Calu3 (cell line): ENCODE measurements at places on chromosomes 2 and 18.

DNA sequence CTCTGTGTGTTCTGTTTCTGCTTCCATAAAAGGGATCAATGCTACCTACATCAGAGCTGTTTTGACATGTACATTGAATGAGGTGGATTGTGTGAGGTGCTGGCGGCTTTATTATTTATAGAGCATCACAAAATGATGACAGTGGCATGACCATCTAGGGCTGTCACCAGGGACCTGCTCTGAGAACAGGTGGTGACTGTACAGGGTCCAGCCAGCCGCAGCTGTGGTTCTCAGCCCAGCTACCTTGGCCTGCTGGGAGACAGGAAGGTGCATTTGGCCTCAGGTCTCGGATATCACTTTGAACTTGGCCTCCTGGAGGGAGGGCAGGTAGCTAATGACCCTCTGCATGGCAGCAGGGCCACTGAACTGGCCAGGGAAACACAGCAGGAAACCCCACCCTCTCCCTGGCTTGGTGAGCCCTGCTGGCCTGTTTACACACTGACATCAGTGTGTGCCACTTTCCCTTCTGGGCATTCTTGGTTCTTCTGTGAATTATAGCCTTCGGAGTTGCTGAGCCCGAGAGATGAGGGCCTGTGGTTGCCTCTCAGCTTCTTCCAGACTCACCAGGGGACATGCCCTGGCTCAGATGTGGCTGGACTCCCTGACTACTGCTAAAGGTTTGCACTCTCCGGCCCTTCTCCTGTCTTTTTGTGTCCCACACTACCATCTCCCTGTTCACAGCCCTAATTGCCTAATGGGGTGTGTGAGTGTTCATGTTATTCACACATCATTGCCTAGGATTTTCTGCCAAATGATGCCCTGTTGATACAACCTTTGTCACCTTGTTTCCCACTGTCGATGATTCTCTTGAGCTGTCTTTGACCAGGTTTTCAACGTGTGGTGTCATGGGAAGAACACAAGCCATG is 109.2 kb upstream of the RAB12 start:
- peaks cover 6% of the 10 kb centered on the region for H3K4me1 ChIP-seq
- peak; percentile 11 for DNase-seq
- H3K36me3 ChIP-seq: no peaks in the 10 kb centered on the region
- H3K4me3 ChIP-seq: no peak overlapping the region

GRCh38 chr2:63819256-63819655 is 22.4 kb upstream of the UGP2 start:
- no peaks in the 10 kb centered on the region for H3K36me3 ChIP-seq
- H3K4me3 ChIP-seq: no peak overlapping the region
- no peaks in the 10 kb centered on the region for H3K4me1 ChIP-seq
- no peak overlapping the region for H3K27ac ChIP-seq
- DNase-seq: no peak

GRCh38 chr18:40437517-40437916 is 1517.5 kb upstream of the PIK3C3 start:
- no peak overlapping the region for H3K27ac ChIP-seq
- H3K36me3 ChIP-seq: no peaks in the 10 kb centered on the region
- no peaks in the 10 kb centered on the region for H3K27me3 ChIP-seq
- H3K4me3 ChIP-seq: no peak overlapping the region
- DNase-seq: no peak
- no peaks in the 10 kb centered on the region for H3K4me1 ChIP-seq

- DNase-seq: no peak
- H3K27ac ChIP-seq: peak overlapping the region; percentile 45
- H3K27me3 ChIP-seq: no peaks in the 10 kb centered on the region
- H3K4me3 ChIP-seq: peak overlapping the region; percentile 66
- H3K4me1 ChIP-seq: peaks cover 35% of the 10 kb centered on the region
- H3K36me3 ChIP-seq: peaks cover 14% of the 10 kb centered on the region
Measured at GRCh38 chr2:64731263-64731643, 77.5 kb upstream of the SERTAD2 start.

GRCh38 chr2:44110444-44110843 is 58.2 kb upstream of the PPM1B start:
- peaks cover 5% of the 10 kb centered on the region for H3K36me3 ChIP-seq
- no peak overlapping the region for H3K4me3 ChIP-seq
- no peak overlapping the region for H3K27ac ChIP-seq
- DNase-seq: no peak

DNA sequence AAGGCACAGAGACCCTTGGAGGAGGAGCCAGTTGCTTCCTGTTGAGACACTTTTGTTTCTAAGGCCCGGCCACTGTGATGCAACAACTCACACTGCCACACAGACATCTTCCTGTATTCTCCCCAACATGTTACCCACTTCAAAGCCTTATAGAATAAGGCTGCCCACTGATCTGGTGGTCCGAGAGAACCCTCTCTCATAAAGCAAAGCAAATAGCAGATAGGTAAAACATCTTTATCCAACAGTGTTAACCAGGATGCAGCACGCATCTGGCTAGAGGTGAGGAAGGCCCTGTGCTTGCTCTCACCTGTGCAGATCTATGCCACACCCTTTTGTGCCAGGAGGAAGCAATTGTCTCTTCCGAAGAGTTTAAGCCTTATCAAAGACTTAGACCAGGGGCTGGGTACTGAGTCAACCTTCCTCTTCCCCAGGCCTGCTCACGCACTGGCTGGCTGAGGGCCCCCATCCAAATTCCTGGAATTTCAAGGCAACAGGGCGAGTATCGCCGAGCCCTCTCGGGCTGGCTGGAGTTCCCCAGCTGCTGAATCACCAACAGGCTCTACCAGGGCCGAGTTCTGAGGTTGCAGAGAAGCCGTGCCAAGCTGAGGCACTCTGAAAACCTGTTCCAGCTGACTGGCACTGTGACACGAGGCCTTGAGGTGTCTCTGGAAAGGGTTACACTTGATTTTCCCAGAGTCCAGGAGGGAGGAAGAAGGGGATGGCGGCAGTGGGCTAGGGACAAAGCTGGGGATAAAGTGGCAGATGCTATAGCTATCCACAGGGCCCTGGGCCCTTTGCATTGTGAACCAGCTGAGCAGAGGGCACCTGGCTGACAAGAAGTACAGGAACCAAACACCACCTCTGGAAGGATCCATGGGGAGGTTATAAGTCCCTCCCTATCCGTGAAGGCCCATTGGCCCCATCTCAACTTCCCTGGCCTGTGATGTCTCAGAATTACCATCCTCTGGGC is 29.3 kb downstream of the TGFA start:
- peak; percentile 91 for DNase-seq
- peaks cover 36% of the 10 kb centered on the region for H3K36me3 ChIP-seq
- no peaks in the 10 kb centered on the region for H3K27me3 ChIP-seq
- peaks cover 73% of the 10 kb centered on the region for H3K4me1 ChIP-seq

DNA sequence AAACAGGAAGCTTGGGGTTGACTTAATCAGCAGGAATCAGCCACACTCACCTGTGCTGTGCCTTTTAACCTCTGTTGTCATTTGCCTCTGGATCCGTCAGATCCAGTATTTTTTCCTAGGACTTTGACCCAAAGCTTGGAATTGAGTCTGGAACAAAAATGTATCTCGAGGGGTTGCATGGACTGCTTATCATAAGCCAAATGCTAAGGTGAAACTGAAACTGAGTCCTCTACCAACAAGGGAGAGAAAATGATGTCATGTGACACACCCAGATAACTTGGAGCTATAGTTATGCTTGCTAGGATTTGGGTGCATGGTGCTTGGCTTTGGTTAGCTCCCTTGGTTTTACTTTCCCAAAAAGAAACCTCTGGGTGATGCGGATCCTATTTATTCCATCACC is 2158.6 kb upstream of the PIK3C3 start:
- no peak for DNase-seq
- H3K4me3 ChIP-seq: peak overlapping the region; percentile 54
- peaks cover 37% of the 10 kb centered on the region for H3K4me1 ChIP-seq
- H3K27me3 ChIP-seq: no peaks in the 10 kb centered on the region
- peak overlapping the region; percentile 36 for H3K27ac ChIP-seq

GRCh38 chr2:235002198-235003095 is 50.6 kb downstream of the SH3BP4 start:
- H3K27ac ChIP-seq: peak overlapping the region; percentile 7
- H3K4me3 ChIP-seq: no peak overlapping the region
- H3K27me3 ChIP-seq: no peaks in the 10 kb centered on the region
- H3K36me3 ChIP-seq: peaks cover 5% of the 10 kb centered on the region
- H3K4me1 ChIP-seq: peaks cover 55% of the 10 kb centered on the region

GRCh38 chr2:144642131-144642530 is 122.2 kb upstream of the ZEB2 start:
- no peaks in the 10 kb centered on the region for H3K4me1 ChIP-seq
- no peaks in the 10 kb centered on the region for H3K36me3 ChIP-seq
- no peaks in the 10 kb centered on the region for H3K27me3 ChIP-seq
- H3K27ac ChIP-seq: no peak overlapping the region

- H3K36me3 ChIP-seq: no peaks in the 10 kb centered on the region
- H3K4me3 ChIP-seq: no peak overlapping the region
- peaks cover 9% of the 10 kb centered on the region for H3K4me1 ChIP-seq
Measured at GRCh38 chr2:144706647-144707046, 186.7 kb upstream of the ZEB2 start.

DNA sequence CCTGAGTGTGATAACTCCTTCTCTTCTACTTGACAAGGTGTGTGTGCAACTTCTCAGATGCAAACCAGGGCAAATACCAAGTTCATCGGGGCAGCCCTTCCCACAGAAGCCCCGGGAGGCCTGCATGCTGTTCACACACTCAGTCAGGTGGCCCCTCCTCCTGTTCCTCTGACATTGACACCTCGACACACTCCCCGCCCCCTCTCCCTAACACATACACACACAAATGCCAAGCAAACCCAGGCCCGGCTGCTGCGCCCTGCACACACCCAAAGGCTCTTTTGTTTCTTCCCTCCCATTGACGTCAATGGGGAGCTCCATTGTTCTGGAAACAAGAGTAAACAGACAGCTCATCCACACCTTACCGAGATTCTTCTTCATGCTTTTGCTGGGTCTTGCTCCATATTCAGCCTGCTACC is 1.7 kb upstream of the PER2 start:
- peak overlapping the region; percentile 97 for H3K27ac ChIP-seq
- peak overlapping the region; percentile 90 for H3K4me3 ChIP-seq
- H3K4me1 ChIP-seq: peaks cover 61% of the 10 kb centered on the region
- peak; percentile 89 for DNase-seq
- peaks cover 7% of the 10 kb centered on the region for H3K27me3 ChIP-seq

- no peak overlapping the region for H3K4me3 ChIP-seq
- H3K36me3 ChIP-seq: no peaks in the 10 kb centered on the region
- DNase-seq: no peak
- H3K4me1 ChIP-seq: no peaks in the 10 kb centered on the region
- no peak overlapping the region for H3K27ac ChIP-seq
Measured at GRCh38 chr2:100237163-100237562, 85.1 kb downstream of the LONRF2 start.

- DNase-seq: no peak
- H3K27me3 ChIP-seq: no peaks in the 10 kb centered on the region
- H3K27ac ChIP-seq: no peak overlapping the region
- H3K4me3 ChIP-seq: no peak overlapping the region
- peaks cover 32% of the 10 kb centered on the region for H3K4me1 ChIP-seq
Measured at GRCh38 chr2:151302404-151302803, 12.9 kb upstream of the NMI start.

GRCh38 chr2:197813093-197813787 is 8.8 kb downstream of the PLCL1 start:
- no peak overlapping the region for H3K4me3 ChIP-seq
- H3K27me3 ChIP-seq: peaks cover 24% of the 10 kb centered on the region

DNA sequence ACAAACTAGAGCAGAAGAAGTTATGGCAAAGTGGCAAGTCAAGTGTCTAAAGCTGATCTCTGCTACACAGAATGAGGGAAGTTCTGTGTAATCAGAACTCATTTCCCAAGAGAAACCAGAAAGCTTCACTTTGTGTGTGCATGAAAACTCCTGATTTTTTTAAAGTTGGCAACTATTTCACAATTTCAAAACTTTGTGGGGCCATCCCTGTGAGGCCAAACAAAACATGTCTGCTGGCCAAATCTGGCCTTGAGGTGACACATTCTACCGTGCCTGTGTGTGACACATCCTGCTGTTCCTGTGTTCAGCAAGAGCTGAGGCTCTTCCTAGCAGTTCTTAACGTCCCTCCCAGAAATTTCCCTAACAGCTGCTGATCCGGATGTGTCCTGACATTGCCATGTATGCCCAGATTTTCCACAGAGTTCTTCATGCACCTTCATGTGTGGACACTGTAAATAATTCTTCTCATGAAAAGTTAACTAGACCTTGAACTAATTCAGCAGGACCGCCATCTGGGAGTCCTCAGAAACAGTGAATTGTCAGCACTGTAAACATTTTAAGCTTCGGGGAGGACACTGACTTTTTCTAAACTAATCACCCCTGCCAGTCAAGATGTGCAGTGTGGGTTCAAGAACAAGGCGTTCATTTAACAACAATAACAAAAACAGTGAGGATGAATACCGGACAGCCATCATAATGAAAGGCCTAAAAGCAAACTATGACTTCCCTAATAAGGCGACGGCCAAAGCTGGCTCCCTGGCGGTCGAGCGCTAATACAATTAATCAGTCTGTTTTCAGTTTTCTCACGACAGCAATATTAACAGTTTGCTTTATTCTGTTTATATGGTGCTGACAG is 99.0 kb downstream of the PLEKHM3 start:
- H3K4me3 ChIP-seq: no peak overlapping the region
- peaks cover 12% of the 10 kb centered on the region for H3K4me1 ChIP-seq
- H3K27ac ChIP-seq: no peak overlapping the region
- no peaks in the 10 kb centered on the region for H3K27me3 ChIP-seq
- DNase-seq: no peak

- no peak overlapping the region for H3K4me3 ChIP-seq
- peaks cover 6% of the 10 kb centered on the region for H3K36me3 ChIP-seq
- H3K27me3 ChIP-seq: no peaks in the 10 kb centered on the region
- DNase-seq: no peak
- no peaks in the 10 kb centered on the region for H3K4me1 ChIP-seq
- no peak overlapping the region for H3K27ac ChIP-seq
Measured at GRCh38 chr2:231689124-231689893, 19.0 kb upstream of the PTMA start.

- H3K4me1 ChIP-seq: no peaks in the 10 kb centered on the region
- no peak overlapping the region for H3K4me3 ChIP-seq
- no peaks in the 10 kb centered on the region for H3K36me3 ChIP-seq
- no peak for DNase-seq
- no peak overlapping the region for H3K27ac ChIP-seq
Measured at GRCh38 chr18:51543658-51544155, 346.2 kb upstream of the MEX3C start.

DNA sequence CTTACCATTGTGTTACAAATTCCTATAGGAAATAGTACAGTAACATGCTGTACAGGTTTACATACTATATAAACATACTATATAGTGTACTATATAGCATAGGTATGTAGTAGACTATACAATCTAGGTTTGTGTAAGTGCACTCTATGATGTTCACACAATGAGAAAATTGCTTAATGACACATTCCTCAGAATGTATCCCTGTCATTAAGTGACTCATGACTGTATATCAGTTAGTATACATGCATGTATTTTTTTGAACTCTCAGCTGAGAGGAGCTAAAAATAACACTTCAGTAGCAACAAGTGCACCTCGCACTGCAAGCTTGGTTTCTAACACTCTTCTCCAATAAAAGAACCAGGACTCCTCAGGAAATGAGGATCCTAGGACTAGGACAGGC is 19.5 kb upstream of the ASXL3 start:
- H3K4me1 ChIP-seq: no peaks in the 10 kb centered on the region
- no peak for DNase-seq
- H3K36me3 ChIP-seq: no peaks in the 10 kb centered on the region
- H3K27me3 ChIP-seq: no peaks in the 10 kb centered on the region
- H3K4me3 ChIP-seq: no peak overlapping the region
